H9 (cell line): ENCODE measurements at places on chromosomes 5 and 9. TPM values are rescaled to one million over a fixed set of nuclear protein-coding genes. Genes with fewer than 3 reads are reported as not detected.
A peak's percentile ranks its signal among the peaks of the same experiment; 100 is the strongest.

GRCh38 chr9:124001458-124001799 is 10.1 kb upstream of the LHX2 start:
- no peak for DNase-seq

- no peak for DNase-seq
Observed at GRCh38 chr5:68053202-68053601, 162.4 kb upstream of the PIK3R1 start.

- DNase-seq: peak; percentile 92
Observed at GRCh38 chr5:176578391-176578808, 29.3 kb downstream of the CDHR2 start.

DNA sequence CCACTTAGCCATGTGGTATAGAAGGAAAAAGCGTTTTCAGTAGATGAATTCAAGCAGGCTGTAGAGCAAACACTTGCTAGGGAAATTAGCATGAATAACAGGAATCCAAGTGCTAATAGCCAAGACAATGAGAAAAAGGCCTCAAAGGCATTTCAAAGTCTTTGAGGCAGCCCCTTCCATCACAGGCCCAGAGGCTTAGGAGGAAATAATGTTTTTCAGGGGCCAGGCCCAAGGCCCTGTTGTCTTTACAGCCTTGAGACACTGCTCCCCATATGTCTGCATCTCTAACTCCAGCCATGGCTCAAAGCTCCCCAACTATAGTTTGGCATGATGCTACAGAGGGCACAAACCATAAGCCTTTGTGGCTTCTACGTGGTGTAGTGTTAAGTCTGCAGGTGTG is 563.5 kb downstream of the TAF11L14 start:
- DNase-seq: no peak

GRCh38 chr5:134604908-134605307 is 27.7 kb downstream of the SAR1B start:
- DNase-seq: no peak

GRCh38 chr5:39419796-39420195 is 5.0 kb downstream of the DAB2 start:
- no peak for DNase-seq

DNA sequence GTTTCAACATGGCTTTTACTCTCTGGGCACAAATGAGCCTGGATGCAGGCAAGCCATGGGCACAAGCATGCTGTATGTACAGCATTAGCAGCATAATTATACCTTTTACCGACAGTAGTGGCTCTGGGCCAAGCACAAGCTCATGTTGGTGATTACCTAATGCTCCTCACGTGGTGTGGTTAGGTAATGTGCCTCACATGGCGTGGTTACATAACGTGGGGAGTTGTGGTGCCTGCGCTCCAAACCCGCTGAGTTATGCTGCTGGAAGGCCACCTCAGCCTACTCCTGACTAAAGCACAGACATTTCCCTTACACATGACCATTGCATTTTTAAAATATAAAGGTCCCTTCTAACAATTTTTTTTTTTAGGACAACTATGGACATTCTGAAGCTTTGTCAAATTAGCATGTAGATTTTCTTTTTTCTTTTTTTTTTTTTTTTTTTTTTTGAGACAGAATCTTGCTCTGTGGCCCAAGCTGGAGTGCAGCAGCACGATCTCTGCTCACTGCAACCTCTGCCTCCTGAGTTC is 794.0 kb downstream of the EFNA5 start:
- DNase-seq: no peak

DNA sequence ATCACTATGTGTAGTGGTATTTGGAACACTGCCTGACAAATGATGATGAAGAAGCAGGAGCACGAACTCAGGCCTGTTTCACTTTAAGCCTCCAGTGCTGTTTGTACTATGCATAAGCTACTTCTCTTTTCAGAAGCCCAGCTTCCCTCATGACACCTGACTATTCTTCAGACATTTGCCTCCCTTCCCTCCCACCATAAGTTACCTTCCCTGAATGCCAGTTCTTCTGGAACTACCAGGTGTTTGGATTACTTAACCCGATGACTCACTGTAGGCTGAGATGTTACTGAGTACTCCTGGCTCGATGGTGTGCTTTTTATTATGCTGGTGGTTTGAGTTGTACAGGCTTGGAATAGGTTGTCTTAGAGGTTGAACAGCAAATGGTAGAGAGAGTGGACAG is 180.0 kb downstream of the SPATA31D1 start:
- no peak for DNase-seq

- DNase-seq: no peak
Observed at GRCh38 chr5:36521838-36522745, 84.3 kb upstream of the SLC1A3 start.

DNA sequence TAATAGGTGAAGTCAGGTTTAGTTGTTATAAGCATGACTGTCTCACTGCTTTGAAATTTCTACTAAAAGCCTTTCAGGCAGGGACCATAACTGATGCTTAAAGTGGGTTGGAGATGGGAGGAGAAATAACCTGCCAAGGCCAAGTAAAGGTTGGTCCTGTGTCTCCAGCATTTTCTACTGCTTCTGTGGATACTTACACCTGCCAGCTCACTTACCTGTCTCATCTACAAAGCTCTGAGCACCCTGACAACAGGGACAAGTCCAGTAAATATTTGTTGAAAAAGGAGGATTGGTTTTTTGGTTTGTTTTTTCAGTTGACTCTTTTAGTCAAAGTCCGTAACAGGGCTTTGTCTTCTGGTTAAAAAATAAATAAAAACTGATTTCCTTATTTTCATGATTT is 38.6 kb downstream of the GRAMD2B start:
- no peak for DNase-seq

GRCh38 chr5:32769711-32770110 is 58.6 kb downstream of the NPR3 start:
- no peak for DNase-seq

DNA sequence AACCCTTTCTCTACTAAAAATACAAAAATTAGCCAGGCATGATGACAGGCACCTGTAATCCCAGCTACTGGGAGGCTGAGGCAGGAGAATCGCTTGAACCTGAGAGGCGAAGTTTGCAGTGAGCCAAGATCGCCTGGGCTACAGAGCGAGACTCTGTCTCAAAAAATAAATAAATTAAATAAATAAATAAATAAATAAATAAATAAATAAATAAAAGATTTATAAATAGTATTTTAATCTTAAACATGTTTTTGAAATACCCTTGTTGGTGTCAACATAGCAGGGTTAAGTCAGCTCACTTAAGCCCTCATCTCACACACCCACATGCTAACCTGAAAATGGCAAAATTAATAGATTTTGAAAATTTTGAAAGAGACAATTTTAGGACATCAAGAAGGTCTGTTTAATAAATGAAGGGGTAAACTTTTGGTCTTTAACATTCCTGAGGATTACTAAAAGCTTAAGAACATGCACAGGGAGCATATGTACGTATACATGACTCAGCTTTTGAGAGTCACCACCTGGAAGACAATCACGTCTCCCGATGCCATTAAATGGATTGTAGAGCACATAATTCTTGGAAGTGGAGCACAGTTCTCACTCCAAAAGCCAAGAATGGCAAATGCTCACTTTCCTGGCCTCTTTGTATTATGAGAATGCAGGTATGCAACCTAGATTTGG is 202.5 kb downstream of the GDNF start:
- no peak for DNase-seq

- no peak for DNase-seq
Observed at GRCh38 chr5:154078272-154078671, 39.5 kb downstream of the MFAP3 start.

DNA sequence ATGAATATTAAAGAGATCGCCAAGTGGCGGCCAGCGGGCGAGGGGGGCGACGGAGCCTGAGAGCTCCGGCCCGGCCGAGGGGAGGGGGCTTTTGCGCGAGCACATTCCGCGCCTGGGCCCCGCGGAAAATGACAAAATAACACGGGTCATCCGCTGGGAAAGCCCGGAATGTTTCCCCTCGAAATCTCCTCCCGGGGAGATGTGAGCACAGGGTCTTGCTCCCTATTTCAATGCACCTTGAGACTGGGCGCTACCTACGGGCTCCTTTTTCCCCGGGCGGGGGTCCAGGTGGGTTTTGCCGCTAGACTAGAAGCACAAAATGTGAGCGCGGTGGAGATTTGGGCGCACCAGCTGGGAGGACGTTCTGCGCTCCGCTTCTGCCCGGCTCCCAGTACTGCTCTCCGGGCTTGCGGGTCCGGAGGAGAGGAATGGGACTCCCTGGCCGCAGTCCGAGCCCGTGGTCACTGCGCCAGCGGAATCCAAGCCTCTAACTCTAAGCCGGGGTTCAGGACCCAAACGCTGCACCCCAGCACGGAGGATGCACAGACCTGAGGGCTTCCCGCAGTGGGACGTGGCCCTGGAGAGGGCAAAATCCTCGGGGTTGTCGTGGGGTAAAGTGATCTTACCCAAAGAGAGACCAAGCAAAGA is 2.8 kb upstream of the PRDM12 start:
- DNase-seq: peak; percentile 48

DNA sequence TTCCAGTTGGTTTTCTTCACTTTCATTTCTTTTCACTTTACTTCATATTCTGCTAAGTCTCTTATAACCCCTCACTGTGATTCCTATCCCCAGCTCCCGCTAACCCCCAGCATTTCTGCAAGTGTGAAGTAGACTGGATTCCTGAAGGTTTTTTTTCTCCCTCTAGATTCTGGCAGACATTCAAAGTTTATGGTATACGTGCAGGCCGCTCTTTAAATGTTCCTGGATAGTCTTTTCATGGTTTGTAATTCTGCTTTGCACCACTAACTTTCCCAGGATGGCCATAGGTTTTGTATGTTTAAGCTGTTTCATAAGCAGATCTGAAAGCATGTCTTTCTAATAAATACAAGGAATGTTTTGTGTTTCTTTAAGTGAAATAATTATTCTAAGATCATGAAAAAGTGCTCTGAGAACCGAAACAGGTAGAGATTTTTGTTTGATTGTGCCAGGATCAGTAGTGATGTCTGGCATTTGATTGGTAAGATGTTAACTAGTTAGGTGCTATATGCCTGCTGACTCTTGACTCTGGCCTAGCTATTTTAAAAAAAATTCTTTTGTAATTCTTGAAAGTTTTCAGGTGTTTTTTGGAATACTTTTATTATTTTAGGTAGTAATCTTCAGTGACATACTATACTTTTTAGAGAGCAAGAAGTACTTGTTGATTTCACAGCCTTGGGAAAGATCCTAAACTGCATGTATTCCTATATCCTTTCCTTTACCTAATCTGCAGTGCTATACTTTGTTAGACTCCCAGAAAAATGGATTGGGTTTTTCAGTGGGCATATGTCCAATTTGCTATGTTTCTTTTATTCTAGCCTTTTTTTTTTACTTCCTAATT is 29.7 kb downstream of the CNOT6 start:
- DNase-seq: no peak

- peak; percentile 52 for DNase-seq
Observed at GRCh38 chr9:35114840-35115628, 628 bp downstream of the ATOSB start.

DNA sequence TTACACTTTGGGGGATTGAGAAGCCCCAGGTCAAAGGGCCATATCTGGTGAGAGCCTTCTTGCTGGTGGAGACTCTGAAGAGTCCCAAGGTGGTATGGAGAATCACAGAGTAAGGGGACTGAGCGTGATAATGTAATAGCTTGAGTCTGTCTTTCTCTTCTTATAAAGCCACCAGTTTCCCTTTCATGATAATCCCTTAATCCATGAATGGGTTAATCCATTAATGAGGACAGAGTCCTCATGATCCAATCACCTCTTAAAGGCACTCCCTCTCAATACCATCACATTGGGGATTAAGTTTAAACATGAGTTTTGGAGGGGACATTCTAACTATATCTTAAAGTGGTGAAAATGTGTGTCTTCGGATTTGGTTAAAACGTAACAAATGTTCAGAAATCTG is 21.5 kb downstream of the WDR36 start:
- no peak for DNase-seq

GRCh38 chr5:119080936-119081335 is 10.0 kb downstream of the DMXL1 start:
- no peak for DNase-seq

GRCh38 chr5:170542691-170543293 is 39.0 kb downstream of the KCNIP1 start:
- no peak for DNase-seq

DNA sequence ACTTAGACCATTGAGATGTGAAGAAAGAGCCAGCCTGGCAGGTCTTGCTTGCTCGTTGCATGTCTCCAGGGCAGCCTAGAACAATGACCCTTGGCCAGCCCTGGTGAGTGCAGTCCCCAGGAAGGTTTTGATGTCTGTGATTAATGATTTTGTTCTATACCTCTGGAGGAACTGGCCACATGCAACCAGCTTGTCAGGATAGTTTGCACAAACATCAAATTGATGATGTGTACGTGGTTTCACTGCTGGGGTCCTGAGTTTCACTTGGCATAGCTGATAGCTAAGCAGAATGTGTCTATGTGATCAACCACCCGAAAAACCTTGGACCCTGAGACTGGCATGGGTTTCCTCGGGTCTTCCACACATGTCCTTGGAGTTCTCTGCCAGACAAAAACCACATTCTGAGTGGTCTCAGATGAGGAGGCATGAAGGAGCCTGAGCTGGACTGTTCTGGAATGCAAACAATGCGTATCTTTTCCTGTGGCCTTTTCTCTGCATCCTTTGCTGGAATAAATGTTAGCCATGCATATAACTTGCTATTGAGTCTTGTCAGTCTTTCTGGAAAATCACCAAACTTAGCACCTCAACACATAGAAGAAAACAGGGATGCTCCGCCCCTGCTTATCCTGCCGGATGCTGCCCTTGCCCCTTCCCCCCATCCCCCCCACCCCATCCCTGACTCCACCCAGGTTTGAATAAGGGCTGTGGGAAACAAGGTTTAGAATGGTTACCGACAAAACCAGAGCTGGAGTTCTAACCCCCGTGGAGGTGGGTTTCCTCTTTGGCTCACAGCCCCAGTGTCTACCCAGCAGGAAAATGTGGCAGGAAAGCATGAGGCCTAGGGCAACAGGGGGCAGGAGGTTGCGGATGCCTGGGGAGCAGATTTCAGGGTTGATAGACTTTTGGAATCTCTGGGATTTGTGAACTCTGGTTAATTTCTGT is 50.1 kb upstream of the ANKRD33B start:
- DNase-seq: peak; percentile 83

GRCh38 chr5:147093138-147093537 is 141.7 kb upstream of the STK32A start:
- DNase-seq: no peak

- no peak for DNase-seq
Observed at GRCh38 chr9:72929542-72929941, 23.3 kb downstream of the ALDH1A1 start.

DNA sequence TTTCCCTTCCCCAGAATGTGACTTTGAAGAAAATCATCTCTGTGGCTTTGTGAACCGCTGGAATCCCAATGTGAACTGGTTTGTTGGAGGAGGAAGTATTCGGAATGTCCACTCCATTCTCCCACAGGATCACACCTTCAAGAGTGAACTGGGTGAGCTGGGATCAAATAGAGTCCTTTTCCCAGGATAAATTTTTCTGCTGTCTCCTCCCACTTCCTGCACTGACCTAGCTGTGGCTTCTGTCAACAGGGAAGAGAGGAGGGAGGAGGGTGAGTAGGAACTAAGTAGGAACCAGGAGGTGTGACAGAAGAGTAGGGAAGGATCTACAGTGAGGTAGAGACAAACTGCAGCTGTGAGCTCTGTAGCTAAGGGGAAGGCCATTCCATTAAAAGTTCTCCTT is 69.3 kb downstream of the MAMDC2 start:
- DNase-seq: no peak

- no peak for DNase-seq
Observed at GRCh38 chr5:135609981-135610380, 31.2 kb upstream of the CXCL14 start.

SOX30 gene
- total RNA-seq: 0.13 TPM in 1 of 2 replicates, not detected in the other

IFNA17 gene
- total RNA-seq: not detected in 2 replicates

GRIN3A gene
- total RNA-seq: not detected in 2 replicates

FBP2 gene
- not detected in 2 replicates for total RNA-seq

EQTN gene
- not detected in 2 replicates for total RNA-seq

SH3RF2 gene
- 0.66 and 0.88 TPM in 2 replicates for total RNA-seq

SV2C gene
- total RNA-seq: 0.02 and 0.09 TPM in 2 replicates

ADGRV1 gene
- 55.4 and 64.8 TPM in 2 replicates for total RNA-seq

CARD6 gene
- 0.22 and 0.35 TPM in 2 replicates for total RNA-seq

BAAT gene
- 0.09 and 0.15 TPM in 2 replicates for total RNA-seq
